ENCODE measurements at places on chromosomes 6 and 20. TPM values are rescaled to one million over a fixed set of nuclear protein-coding genes. Genes with fewer than 3 reads are reported as not detected.

The APCDD1L gene
- total RNA-seq: not detected

The FAM209B gene
- total RNA-seq: 0.56 TPM

The IPCEF1 gene
- total RNA-seq: not detected

The CDSN gene
- not detected for total RNA-seq

The ENPP5 gene
- total RNA-seq: not detected

The ARMC12 gene
- 0.46 TPM for total RNA-seq

The C20orf96 gene
- 11.2 TPM for total RNA-seq

The CFAP61 gene
- 0.92 TPM for total RNA-seq

The OARD1 gene
- 21.3 TPM for total RNA-seq

The SRSF12 gene
- total RNA-seq: 1.0 TPM

The SAMHD1 gene
- 8.3 TPM for total RNA-seq

The EFCAB8 gene
- total RNA-seq: not detected

The TULP1 gene
- total RNA-seq: not detected

The ATP6V1G2 gene
- 0.48 TPM for total RNA-seq

The NMBR gene
- total RNA-seq: not detected

The PGBD1 gene
- 4.8 TPM for total RNA-seq

The BTN1A1 gene
- not detected for total RNA-seq

The CTCFL gene
- total RNA-seq: not detected

The TMEM74B gene
- 3.1 TPM for total RNA-seq

The IRAK1BP1 gene
- total RNA-seq: 0.74 TPM

The KIAA1755 gene
- total RNA-seq: 0.21 TPM

The DOK5 gene
- total RNA-seq: not detected

The C6orf52 gene
- 2.3 TPM for total RNA-seq

The FOXP4 gene
- 15.9 TPM for total RNA-seq

The VSX1 gene
- 1.6 TPM for total RNA-seq

The CLPSL2 gene
- 1.4 TPM for total RNA-seq

The RPRD1B gene
- total RNA-seq: 21.4 TPM

The WFDC12 gene
- not detected for total RNA-seq

The SPATA25 gene
- total RNA-seq: 0.23 TPM

The CYP21A2 gene
- total RNA-seq: not detected

The GINS1 gene
- total RNA-seq: 34.4 TPM

The TXLNB gene
- total RNA-seq: not detected

The PNLDC1 gene
- total RNA-seq: not detected

The SLC17A2 gene
- not detected for total RNA-seq
